Cardiac muscle cell (in vitro differentiated cells and primary cell): ENCODE measurements at places on chromosomes 7 and 10.
A peak's percentile ranks its signal among the peaks of the same experiment; 100 is the strongest.

- DNase-seq, result no peak
Observed at GRCh38 chr10:69851306-69851705, 49.6 kb downstream of the COL13A1 start.

- DNase-seq, result no peak
Observed at GRCh38 chr7:33627741-33628140, 277.6 kb upstream of the BMPER start.

DNA sequence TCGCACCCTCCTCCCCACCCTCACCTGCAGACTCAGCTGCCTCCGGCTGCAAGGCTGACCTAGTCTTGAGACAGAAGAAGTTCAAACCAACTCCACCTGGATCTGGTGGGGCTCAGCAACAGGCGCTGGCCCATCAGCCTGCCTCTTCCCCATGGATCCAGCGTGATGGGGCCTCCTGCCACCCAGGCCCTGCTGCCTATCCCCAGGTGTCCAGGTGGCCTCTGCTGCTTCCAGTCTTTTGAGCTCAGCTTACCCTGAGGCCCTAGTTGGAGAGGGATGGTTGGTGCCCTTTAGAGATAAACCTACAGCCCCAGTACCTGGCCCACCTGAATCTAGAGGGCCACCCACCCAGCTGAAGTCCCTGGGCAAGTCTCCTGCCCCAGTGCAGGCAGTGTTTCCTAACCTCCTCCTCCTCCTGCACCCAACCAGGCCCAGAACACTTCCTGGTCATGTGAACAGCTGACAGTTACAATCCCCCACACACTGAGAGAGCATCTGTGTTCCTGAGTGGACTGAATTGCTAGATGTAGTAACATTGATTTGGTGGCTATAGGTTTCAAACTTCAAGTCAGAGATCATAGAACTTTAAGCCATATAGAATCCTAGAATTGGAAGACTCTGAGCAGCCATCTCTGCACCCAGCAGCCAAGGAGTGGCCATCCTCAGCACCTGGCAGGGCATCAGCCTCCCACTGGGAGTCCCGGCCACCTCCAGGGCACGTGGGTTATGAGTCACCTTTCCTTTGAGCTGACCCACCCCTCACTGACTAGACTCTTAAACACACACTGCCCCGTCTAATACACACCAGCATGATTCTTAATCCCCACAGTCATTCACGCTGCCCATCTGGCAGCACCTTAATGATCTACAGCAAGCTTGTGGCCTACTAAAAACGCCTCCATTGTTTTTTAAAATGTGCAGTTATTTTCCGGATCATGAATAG, 51.9 kb downstream of the ALOX5 start:
- no peak for DNase-seq

GRCh38 chr7:147779949-147780348, 810.6 kb upstream of the C7orf33 start:
- no peak for DNase-seq

DNA sequence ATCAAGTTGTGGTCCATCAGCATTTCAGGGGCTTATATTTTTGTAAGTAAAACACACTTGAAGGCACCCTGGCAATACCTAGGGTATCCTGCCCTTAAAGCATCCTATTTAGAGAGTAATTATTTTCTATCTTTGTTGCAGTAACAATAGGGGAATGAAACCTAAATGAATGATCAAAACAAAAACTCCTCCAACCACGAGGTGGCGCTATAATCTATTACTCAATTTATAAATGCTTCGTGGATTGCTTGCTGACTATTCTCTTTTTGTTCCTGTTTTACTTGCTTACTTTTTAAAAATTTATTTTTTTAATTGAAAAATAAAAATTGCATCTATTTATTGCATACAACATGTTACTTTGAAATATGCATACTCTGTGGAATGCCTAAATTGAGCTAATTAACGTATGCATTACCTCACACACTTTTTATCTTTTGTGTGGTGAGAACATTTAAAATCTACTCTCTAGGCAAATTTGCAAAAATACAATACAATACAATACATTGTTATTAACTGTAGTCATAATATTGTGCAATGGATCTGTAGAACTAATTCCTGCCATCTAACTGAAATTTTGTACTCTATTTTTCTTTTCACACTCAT, 147.7 kb upstream of the BMPER start:
- peak; percentile 74 for DNase-seq

DNA sequence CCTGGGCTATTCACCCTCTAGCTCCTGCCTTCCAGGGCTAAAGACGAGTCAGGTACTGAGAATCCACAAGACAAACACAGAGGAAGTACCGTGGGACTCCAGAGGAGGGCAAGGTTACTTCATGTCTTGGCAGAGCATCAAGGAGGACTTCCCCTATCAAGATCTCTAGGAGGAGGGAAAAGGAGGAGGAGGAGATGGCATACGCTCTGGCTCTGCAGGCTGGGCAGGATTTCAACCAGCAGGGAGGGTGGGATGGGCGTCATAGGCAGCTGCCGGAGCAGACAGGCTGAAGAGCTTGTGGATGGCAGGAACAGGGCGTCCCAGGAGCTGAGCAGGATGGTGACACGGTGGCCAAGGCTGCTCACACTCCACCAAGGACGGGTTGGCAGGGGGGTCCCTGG, 21.3 kb downstream of the MDH2 start:
- peak; percentile 58 for DNase-seq

DNA sequence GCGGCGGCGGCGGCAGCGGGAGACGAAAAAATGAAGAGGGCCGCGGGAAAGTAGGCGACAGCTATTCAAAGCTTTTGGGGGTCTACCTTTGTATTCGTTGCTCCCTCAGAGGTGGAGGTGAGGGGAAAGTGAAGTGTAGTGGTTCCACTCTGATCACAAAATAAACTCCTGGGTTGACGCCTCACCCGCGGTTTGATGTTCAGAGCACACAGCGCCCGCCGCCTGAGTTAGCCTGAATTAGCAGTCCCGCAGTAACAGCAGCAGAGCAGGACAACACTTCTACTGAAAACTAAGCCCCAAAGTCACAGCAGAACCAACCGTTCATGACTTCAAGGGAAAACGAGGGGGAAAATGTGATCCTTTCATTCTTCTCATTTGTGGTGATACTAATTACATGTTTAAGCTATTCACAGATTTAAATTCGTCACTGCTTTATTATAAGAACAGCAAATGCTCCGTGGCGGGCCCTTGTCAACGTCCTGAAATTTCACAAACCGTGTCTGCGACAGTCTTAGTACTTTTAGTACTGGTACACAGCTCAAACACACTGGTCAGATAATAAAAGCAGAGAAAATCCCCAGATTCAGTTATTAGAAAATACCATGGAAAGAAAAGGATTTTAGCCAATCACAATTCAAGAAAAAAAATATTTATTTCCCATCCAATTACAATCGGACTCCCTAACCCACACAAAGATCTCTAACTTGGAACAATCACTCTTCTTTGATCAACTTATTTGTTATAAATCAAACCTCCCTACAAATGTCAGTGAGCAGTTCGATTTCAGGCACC, 563 bp upstream of the JMJD1C start:
- DNase-seq, result peak; percentile 72

GRCh38 chr10:5959142-5959541, 18.2 kb downstream of the IL15RA start:
- DNase-seq, result no peak

DNA sequence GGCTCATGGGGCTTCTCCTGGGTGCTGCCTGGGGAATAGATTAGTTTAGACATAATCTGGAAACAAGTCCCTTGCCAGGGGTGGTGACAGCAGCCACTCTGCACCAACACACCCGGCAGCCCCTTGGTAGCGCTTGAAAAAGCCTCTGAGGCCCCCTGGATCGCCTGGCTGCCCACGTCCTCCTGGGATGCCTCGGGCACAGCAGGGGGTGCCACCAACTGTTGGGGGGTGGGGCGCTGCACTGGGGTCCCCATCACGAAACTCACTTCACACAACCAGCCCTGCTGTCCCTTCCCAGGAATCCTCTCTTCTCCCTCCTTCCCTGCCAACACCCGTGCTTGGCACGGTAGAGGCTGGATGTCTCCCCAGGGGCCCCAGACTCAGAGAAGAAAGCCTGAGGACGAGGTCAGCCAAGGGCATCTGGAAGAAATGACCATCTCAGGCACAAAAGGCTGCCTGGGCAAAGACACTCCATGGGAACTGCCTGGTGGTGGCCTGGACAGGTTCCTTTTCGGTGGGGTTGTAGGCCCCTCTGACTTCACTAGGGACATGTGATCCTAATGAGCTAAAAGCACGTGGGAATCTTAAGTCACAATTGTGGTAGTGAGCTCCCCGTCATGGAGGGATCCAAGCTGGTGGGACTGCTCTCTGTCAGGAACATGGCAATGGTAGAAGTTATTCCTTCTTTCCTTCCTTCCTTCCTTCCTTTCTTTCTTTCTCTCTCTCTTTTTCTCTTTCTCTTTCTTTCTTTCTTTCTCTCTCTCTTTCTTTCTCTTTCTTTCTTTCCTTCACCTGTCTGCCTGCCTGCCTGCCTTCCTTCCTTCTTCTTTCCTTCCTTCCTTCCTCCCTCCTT, 11.3 kb downstream of the TMEM270 start:
- no peak for DNase-seq

DNA sequence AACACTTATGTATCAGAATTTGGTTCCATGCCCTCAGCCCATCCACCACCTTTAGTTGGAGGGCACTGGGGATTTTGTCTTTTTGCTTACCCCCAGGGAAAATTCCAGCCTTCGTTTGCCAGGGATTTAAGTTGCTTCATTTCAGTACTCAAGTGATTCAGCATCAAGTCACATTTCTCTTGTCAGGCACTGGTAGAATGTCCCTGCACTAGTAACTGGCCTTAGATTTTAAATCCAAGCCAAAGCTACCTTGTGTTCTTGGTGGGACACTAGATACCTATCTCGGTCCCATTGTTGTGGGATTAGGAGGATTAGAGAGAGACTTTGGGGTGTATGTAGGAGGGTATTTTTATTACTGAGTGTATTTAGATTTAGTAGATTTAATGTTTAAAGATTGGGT, 613.1 kb downstream of the SUGCT start:
- no peak for DNase-seq

- DNase-seq, result no peak
Observed at GRCh38 chr7:4077980-4078379, 604.1 kb upstream of the FOXK1 start.

DNA sequence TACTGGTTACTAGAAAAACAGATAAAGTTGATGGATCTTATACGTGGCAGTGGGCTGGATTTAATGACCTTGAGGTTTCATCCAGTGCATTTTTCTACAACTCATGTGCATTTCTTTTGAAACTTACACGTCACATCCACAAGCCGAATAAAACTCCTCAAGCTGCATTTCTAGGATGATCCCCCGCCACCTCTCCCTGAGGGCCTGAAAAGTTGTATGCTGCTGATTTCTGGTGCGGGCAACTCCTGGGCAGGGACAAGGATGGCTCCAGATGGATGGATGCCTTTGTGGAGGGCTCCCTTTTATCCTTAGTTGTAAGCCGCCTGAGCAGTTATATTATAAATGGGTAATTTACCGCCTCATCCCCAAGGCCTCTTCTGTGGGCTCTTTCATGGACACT, 1091.1 kb downstream of the LRMDA start:
- no peak for DNase-seq

DNA sequence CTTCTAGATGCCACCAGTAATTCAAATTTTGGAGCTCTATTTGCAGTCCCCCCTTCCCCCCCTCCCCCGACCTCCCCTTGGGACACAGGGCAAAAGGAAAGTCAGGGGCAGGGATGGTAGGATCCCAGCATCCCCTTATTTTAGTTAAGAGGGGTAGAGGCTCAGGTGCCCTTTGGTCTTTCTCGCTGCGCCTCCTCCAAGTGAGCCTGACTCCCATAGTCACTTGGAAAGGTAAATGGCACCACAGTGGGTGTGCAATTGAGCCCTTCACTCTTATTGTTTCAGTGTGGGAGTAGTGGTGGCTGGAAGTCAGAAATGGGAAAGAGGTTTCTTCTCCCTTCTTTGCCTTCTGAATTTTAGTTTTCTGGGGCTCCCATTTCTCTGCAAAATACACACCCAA, 8.2 kb upstream of the FEZF1 start:
- DNase-seq, result no peak

DNA sequence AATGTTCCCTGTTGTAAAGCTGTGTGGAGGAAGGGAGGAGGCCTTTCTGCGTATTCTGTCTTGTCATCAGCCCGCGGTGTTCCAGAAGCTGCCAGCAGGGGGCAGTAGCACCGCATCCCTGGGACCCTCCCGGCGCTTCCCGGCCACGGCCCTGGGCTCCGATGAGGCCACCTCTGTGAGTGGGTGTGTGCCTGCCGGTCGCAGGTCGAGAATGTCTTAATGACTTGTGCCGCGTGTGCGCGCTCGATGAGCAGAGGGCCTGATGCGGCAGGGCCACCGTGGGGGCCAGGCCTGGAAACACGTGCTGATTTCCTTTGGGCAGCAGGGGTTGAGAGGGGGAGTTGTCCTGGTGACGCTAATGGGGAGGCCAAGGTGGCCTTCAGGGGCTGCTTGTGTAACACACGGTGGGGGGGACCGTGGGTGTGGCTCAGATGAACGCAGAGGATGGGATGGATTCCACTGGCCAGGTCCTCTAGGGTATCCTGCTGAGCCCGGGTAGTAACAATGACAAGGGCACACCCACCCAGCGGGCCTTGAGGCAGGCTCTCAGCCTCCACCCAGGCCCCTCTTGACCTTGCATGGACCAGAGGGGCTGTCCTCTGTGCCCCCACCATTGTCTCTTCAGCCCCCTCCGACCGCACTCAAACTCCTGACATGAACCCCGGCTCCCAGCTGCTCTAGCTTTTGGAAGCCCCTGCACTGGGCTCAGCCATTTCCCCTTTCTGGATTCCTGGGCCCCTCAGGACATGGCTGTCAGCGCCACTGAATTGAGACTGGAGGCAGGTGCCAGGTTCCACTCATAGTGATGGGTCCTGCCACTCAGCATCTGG, 135.9 kb upstream of the PODXL start:
- peak; percentile 53 for DNase-seq

DNA sequence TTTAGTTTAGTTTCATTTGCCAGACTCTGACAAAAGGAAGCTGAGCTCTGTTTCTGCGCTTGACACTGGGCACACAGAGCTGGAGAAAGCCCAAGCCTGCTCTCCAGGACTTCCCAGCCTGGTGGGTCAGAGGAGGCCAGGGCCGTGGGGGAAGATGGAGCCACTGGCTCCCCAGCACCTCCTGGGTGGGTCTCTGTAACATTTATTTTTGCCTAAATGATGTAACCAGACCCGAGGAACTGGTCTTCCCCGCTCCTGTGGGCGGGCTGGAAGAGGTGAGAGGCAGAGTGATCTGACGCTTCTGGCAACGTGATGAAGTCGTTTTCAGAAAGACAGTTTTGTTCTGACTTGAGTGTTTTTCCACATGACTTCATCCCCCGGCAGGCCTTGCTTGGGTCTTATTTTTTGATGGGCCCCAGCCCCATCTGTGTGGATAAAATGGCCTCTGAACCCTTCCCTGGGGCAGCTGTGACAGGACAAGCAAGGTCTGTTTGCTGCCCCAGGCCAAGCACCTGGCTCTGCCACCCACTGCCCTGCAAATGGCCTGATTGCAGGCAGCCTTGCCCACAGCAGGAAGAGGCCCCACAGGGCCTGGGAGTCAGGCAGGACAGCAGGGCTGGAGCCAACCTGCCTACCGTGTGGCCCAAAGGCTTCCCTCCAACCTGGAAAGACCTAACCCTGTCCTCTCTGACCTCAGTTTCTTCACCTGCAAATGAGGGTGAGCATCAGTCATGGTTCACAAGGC, 304.9 kb upstream of the ZMIZ1 start:
- DNase-seq, result no peak

GRCh38 chr10:18066947-18067346, 73.3 kb upstream of the CACNB2 start:
- no peak for DNase-seq

- peak; percentile 28 for DNase-seq
Observed at GRCh38 chr7:24336461-24336860, 52.5 kb downstream of the NPY start.
